ENCODE measurements at places on chromosomes 6 and 20.
A peak's percentile ranks its signal among the peaks of the same experiment; 100 is the strongest.

GRCh38 chr6:157298216-157298724 is 25.0 kb downstream of the TMEM242 start:
- no peak for DNase-seq

DNA sequence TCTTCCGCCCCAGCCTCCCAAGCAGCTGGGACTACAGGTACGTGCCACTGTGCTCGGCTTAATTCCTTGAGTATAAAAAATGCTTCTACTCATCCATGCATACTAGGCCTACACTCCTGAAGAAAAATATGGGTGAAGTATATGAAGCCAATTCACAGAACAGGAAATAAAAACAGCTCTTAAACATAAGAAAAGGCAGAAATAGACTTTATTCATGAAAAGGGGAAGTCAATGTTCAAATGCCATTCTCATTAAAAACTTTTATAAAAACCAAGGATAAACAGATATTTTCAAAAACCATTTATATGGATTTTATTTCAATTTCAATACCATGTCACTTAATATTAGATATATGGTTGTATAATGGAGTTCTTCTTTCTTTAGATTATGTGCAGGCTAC is 18.3 kb downstream of the SERPINB9 start:
- DNase-seq: no peak

DNA sequence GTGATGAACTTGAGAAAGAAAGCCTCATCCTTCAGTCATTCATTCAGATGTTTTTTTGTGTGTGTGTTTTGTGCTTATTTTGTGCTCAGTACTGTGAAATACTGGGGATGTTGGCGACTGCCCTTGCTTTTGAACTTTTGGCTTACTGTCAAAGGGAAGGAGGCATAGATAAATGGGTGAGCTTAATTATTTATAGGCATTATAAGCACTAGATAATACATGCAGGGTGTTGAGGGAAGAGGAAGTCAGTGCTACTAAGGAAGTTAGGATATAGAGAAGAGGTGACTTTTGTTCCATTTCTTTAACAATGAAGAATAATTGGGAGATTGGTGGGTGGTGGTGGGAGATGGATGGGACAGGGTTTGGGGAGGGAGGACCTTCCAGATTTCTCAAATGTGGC is 23.6 kb downstream of the XRN2 start:
- DNase-seq: no peak

- DNase-seq: no peak
Measured at GRCh38 chr6:28738396-28738765, 185.4 kb downstream of the TRIM27 start.

DNA sequence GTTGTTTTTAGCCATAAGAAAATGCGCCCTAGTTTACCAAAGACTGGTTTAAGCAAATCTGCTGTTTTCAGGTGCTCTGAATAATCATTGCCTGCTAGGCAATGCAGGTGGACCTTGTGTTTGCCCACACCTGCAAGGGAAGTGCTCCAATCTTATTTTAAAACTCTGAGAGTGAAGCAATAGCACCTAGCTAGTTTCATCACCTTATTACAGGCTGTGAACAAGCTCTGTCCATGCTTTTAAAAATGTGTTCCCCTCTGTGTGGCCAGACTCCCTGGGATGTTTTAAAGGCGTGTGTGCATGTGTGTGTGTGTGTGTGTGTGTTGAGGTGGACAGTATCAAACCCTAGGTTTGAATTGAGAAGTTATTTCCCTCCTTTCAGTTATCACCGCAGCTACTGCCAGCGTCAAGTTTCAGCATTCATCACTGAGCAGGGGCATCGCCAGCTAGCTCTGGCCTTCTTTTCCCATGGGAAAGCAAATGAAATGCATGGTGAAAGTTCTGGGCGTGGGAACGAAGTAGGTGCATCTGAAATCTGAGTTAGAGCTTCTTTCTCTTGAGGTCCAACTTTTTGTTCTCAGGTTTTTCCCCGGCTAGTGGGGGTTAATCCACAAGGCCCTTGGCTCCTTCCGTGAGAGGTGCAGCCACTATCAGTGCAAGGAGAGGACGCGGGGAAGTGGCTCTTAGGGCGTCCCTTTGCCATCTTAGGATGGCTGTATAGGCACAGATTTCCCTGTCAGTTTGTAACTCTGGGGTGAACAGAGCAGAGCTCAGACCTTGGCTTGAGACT is 30.8 kb downstream of the DUSP22 start:
- no peak for DNase-seq

DNA sequence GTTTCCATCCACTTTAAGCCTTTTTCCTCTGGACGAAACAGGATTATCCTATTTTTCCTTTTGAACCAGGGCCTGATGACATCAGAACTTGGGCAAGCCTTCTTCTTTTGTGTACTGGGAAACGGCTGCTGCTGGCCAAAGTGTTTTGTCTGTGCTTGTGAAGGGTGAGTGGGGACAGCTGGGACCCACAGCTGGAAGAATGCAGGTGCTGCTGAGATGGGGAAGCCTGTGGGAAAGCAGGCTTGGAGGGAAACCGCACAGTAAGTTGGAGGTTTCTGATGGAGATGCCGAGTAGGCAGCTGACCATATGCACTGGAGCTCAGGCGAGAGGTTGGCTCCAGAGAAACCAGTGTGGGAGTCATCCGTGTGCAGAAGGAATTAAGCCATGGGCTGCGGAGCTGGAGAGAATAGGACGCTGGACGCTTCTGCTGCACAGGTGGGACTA is 8.5 kb upstream of the PSMG4 start:
- no peak for DNase-seq

DNA sequence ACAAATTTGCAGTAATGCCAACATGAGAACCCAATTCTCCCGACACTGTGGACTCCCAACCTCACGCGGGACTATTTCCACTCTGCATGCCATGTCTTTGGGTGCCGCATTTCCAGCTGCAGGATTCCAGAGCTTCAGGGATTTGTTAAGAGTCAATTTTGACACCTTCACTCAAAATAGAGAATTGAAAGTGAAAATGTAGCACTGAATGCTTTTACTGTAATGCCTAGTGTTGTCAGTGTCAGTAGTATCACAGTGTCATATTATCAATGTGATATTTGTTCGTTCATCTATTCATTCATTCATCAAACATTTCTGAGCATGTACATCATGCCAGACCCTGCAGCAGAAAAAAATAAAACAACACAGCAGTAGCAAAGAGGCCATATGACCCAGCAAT is 13.4 kb upstream of the FAM50B start:
- DNase-seq: no peak

- no peak for DNase-seq
Measured at GRCh38 chr20:11850901-11851300, 66.8 kb upstream of the BTBD3 start.

DNA sequence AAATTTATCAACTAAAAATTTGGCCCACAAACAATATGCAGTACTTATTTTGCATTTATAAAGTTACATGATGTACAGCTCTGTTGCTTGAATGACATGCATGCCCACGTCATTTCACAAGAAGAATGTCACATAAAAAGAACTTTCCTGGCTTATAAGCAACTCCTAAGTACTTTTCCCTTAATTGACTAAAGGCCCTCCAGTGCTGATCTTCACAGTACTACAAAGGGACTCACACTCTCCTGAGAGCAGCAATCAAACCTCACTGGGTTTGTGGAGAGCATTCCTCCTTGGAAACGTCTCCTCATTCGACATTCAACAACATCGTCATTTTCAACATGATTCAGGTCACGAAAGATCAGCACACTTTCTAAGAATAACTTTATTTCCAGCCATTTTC is 111.1 kb downstream of the IPCEF1 start:
- DNase-seq: no peak

- no peak for DNase-seq
Measured at GRCh38 chr20:57087102-57087501, 179.3 kb downstream of the BMP7 start.

GRCh38 chr6:41028561-41029412 is 10.2 kb downstream of the UNC5CL start:
- DNase-seq: no peak

DNA sequence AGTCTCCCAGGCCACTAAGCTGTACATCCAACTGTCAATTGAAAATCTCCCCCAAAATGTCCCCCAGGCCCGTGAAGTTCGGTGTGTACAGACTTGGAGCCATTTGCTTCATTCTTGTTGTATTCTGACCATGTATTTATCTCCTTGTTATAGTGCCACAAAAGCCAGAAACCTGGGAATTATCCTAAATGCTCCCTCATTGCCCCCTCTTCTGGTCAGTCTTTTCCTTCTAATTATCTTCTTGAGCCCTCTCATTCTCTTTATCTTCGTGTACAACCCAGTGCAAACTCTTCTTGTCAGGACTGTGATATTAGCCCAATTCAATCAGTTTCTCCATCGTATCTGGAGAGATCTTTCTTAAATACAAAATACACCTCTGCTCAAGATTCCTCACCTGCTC is 64.7 kb downstream of the RFX6 start:
- no peak for DNase-seq

DNA sequence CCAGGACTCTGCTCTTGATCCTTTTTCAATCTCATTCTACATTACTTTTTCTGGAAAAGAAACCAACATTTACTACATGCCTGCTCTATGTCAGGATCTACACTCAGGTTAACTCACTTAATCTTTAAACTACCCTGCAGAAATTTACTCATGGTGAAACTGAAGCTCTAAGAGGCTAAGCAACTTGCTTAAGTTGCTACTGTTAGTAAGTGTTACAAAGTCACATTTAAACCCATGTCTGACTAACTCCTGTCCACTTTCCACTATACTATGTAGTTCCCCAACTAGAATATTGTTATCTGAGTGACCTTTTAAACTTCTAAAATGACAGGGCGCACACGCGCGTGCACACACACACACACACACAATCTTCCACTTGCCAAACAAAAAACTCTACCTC is 5.0 kb downstream of the CEP162 start:
- DNase-seq: no peak

- DNase-seq: no peak
Measured at GRCh38 chr6:38796006-38796405, 80.9 kb downstream of the DNAH8 start.

DNA sequence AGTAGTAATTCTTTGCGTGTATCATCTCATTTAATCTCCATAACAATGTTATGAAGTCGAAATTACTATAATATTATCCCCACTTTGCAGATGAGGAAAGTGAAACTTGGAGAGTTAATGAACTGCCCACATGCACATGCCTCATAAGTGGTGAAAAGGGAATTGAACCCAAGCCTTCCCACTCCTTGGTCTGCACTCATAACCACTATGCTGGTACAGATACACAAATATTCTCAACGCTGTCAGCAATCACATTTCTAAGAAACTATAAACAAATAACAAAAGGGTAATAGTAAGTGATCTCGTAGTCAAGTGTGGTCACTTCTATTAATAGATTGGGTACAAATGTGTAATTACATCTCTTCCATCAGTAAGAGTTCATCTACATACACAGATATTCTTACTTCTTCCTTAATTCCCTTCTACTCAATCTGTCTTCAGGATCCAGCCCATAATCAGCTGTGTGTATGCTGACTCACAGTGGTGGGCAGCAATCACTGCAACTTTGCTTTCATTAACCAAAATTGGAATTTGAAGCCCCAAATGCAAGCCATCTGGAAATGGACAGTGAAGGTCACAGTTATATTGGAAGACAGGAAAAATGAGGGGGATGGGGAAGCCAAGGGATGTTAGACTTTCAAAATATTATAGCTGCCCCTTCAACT is 6.6 kb downstream of the PRSS35 start:
- DNase-seq: peak; percentile 23

DNA sequence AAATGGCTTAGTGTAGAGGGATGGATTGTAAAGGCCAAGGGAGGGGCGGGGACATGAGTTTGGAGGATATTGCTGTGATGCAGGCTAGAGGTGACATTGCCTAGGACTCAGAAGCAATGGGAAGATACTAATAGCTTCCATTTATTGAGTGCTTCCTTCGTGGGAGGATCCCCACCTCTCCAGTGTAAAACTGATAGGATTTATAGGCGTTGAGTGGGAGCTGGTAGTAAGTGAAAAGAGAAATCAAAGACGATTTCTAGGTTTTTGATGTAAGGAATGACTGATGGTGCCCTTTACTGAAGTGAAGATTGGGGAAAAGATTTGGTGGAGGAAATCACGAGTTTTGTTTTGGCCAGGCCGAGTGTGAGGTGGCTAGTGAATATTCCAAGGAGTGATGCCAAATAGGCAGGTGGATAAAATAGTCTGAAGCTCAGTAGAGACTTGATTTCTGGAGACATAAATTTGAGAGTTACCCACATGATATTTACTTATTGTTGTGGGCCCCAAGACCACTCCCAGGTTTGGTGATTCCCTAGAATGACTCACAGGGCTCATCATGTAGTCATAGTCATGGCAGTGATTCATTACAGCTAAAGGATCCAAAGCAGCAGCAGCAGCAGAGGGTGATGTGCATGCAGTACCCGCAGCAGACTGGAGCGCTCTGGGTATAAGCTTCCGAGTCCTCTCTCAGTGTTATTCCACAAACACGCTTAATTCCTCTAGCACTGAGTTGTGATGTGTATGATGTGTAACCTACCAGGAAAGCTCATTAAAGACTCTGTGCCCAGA is 10.2 kb downstream of the RPRD1B start:
- no peak for DNase-seq

DNA sequence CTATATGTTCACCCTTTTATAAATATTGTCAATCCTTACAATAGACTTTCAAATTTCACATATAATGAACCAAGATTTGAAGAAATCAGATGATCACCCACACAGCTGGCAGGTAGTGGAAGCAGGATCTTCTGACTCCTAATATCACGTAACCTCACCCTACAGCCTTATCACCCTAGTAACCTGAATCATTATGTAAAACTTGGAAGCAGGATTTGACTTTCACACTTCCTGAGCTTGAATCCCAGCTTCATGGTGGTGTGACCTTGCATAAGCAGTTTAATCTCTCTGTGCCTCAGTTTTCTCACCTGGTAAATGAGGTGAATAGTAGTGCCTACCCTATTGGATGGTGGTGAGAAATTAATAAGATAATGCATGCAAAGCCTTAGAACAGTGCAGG is 16.4 kb downstream of the SPTLC3 start:
- no peak for DNase-seq

GRCh38 chr20:51488331-51488730 is 54.2 kb downstream of the NFATC2 start:
- DNase-seq: no peak

DNA sequence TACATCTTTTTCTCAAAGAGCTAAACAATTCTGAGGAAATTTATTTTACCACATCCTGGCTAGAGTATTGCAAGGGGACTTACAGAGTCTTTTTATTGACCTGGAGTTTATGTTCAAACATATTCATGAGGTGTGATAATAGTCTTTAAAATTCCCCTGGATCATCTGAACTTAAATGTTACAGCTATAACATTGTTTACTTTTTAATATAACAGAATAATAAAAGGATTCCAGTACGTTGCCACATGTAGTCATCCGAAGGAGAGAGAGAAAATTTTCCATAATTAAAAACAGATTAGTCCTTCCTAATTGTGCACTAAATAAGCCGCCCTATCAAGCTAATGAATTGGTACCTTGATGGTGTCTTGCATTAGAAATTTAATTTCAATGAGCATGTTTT is 765.4 kb upstream of the MAP3K7 start:
- no peak for DNase-seq

GRCh38 chr20:50520222-50520880 is 10.2 kb downstream of the PTPN1 start:
- no peak for DNase-seq

- no peak for DNase-seq
Measured at GRCh38 chr6:119052292-119052889, 26.1 kb downstream of the FAM184A start.

GRCh38 chr6:24064832-24065231 is 61.2 kb upstream of the NRSN1 start:
- no peak for DNase-seq
